Posterior vena cava (tissue), 2 donors: ENCODE measurements at places on chromosomes 16 and 17.

- DNase-seq, result no peak
Measured at GRCh38 chr17:1616101-1616500, 12.5 kb downstream of the SLC43A2 start.

DNA sequence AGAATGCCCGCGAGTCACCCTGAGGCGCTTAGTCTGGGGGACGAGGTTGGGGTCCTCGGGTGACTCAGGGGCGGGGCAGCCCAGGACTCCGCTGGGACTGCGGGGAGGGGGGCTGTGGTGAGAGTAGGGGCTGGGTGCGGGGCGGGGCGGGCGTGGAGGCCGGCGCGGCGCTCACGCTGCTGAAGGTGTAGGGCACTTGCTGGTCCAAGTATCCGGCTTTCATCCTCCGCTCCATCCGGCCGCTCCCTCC is 832 bp downstream of the ETV4 start:
- no peak for DNase-seq

DNA sequence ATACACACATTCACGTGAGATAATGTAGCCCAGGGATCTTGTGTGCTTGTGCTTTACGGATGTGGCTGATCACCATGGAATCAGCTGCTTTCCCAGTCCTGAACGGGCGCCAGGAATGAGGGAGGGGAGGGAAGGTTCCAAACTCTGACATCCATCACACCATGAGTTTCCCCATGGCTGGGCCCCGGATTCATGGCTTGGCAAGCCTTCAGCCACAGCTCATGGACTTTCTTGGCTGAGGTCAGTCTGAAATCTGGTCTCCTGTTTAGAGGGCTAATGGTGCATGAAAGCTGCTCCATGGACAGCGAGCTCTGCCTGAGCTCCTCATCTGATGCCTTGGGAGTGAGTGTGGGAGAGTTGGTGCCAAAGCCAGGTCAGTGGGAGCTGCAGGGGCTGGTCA is 767.6 kb upstream of the EEF2KMT start:
- DNase-seq, result no peak

DNA sequence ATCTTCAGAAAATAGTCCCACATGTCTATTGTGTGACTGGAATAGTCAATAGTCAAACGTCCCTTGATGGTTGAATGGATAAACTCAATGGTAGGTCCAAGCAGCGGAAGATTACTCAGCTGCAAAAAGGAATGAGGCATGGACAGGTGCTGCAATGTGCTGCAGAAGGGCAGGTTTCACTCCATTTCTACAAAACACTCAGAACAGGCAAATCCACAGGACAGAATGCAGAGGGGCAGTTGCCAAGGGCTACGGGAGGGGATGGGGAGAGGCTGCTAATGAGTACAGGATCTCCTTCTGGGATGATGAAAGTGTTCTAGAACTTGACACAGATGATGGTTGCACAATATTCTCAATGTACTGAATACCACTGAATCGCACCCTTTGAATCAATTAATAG is 151.0 kb downstream of the RBFOX3 start:
- no peak for DNase-seq

DNA sequence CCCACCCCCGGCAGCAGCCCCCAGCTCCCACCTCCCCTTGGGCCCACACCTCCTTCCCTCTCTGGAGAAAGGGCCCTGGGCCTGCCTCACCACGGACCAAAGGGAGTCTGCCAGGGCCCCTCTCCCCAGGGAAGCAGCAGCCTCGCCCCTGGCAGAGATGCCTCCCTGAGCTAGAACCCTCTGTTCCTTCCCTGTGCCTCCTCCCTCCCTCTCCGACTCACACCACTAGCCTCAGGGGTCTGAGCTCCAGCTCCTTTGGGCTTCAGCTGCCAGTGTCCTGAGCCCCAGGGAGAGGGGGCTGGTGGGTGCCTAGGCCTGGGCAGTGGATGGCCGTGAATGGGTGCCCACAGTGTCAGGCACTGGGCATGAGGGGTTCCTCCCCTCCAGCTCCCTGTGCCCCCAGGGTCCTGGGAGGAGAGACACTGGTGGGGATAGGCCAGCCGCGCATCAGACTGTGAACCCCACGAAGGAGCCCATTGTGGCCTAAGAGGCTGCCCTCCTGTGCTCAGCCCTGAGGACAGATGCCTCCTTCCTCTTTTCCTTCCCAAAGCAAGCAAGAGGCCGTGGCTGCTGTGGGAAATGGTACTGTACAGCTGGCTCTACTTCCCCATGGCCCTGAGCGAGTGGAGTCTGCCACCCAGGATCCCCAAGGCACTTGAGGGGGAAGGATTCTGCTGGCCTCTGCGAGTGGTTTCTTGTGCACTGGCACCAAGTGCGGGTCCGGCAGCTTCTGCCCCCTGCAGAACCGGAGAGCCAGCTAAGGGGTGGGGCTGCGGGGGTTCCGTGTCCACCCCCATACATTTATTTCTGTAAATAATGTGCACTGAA is 20.7 kb downstream of the MMP15 start:
- DNase-seq, result no peak

DNA sequence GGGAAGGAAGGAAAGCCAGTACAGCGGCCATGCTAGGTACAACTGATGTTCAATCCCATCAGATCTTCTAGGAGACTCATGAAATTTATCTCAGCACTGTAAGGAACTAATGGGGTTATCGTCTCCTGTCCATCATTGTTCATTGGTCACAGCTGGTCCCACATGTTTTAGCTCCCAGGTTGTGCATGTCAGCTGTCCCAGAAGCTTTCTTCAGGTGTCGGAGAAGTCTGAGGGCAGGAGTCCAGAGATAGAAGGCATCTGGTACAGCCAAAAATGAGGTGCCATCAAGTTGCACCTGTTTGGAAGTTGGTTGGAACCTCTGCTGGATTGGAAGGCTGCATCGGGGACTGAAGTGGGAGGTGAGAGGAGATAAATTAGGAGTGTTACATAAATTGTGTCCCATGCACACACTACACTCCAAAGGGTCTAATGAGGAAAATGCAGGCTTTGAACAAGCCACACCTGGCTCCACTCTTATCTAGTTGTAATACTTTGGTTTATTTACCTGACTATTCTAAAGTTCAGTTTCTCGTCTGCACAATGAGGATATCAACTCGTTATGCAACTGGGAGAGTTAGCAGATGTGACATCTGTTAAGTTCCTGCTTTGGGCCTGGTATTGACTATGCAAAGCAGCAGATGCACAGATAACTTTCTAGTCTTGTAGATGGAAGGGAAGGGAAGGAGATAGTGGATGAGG is 62.9 kb downstream of the MAP2K6 start:
- no peak for DNase-seq

- DNase-seq, result no peak
Measured at GRCh38 chr17:42675348-42675964, 1.3 kb downstream of the PLEKHH3 start.

- DNase-seq, result peak; percentile 92
Measured at GRCh38 chr16:19696328-19696727, 21.7 kb downstream of the KNOP1 start.

GRCh38 chr17:418421-418751 is 65.8 kb upstream of the RPH3AL start:
- no peak for DNase-seq

- no peak for DNase-seq
Measured at GRCh38 chr16:84732674-84733352, 33.0 kb downstream of the USP10 start.

GRCh38 chr16:68093816-68094613 is 8.8 kb downstream of the NFATC3 start:
- DNase-seq, result no peak

GRCh38 chr16:77037696-77038347 is 153.2 kb upstream of the MON1B start:
- no peak for DNase-seq

- no peak for DNase-seq
Measured at GRCh38 chr16:9422762-9423513, 331.5 kb downstream of the HAPSTR1 start.

- no peak for DNase-seq
Measured at GRCh38 chr16:3576211-3576610, 992 bp downstream of the NLRC3 start.

- no peak for DNase-seq
Measured at GRCh38 chr16:21262779-21263639, 15.1 kb downstream of the CRYM start.

- DNase-seq, result no peak
Measured at GRCh38 chr16:87216148-87216840, 100.9 kb downstream of the C16orf95 start.

GRCh38 chr17:2478458-2478857 is 33.2 kb downstream of the METTL16 start:
- no peak for DNase-seq

DNA sequence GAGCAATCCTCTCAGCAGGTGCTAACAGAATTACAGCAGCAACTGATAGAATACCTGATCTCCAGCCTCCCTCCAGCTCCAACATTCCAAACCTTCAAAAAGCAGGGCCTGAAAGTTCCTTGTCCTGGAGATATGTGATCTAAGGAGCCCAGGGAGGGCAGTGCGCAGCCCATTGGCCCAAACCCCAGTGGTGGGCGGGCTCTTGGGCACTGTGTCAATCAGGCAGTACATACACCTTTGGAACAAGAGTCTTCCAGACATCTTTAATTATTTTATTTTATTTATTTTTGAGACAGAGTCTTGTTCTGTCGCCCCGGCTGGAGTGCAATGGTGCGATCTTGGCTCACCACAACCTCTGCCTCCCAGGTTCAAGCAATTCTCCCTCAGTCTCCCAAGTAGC is 24.2 kb downstream of the SLC12A3 start:
- DNase-seq, result no peak

DNA sequence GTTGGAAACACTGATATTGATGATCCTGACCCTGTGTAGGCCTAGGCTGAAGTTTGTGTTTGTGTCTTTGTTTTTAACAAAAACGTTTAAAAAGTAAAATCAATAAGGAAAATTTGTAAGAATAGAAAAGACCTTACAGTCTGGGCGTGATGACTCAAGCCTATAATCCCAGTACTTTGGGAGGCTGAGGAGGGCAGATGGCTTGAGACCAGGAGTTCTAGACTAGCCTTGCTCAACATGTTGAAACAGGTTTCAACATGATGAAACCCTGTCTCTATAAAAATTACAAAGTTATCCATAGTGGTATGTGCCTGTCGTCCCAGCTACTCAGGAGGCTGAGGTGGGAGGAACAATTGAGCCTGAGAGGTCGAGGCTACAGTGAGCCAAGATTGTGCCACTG is 18.3 kb upstream of the TOM1L1 start:
- no peak for DNase-seq

DNA sequence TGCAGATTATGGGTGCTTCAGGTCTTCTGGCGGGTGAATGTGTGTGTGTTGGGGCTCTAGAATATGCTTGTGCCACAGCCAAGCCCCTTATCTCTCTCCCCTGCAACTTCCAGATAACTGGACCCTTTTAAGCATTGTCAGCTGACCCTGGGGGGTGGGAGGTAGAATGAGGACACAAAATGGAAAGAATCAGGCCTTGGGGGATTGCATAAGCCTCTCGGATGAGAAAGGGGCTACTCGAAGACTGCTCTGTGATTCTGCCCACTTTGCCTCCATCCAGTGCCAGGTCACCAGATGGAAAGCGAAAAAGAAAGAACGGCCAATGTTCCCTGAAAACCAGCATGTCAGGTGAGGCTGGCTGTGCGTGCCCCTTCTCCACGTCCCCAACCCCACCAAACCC is 13.8 kb downstream of the THRA start:
- no peak for DNase-seq

- no peak for DNase-seq
Measured at GRCh38 chr16:64364894-64365293, 757.0 kb downstream of the CDH11 start.

DNA sequence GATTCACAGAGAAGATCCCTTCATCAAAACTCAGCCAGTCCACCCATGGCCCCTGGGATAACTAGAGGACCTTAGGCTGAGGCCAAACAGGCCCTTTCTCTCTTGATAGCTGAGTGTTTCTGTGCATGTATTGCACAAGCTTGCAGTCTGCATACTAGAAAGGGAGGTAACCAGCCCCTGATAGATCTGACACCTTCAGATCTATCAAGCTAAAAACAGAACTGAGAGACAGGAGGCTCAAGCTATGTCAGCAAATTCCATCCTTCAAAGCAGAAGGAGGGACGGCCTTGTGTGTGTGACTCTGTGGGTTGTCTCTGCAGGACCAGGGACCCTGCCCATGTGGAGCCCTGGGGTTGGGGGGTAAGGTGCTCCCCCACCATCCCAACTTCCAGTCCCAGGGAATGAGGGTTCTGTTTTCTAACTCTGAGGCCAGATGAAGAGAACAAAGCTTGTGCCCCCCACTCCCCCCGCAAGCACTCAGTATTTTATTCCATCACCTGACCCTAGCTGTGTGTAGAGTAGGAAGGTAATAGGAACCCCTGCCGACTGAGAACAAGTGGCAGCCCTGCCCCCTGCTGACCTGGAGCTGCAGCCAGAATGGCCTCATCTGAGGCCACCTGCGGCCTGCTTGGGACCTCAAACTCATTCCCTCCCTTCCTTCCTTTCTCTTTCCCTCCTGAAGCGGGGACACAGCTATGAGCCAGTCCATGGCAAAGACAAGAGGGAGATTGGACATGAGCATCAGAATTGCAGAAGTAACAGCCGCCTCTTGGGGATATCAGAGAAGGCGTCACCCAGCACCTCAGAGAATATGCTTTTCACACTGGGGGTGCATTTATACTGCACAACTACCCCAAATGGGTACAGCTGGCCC is 63.8 kb downstream of the SMPD3 start:
- DNase-seq, result no peak

GRCh38 chr17:62847426-62847825 is 39.3 kb upstream of the MARCHF10 start:
- no peak for DNase-seq

- DNase-seq, result no peak
Measured at GRCh38 chr17:27997044-27997401, 45.5 kb upstream of the NLK start.

DNA sequence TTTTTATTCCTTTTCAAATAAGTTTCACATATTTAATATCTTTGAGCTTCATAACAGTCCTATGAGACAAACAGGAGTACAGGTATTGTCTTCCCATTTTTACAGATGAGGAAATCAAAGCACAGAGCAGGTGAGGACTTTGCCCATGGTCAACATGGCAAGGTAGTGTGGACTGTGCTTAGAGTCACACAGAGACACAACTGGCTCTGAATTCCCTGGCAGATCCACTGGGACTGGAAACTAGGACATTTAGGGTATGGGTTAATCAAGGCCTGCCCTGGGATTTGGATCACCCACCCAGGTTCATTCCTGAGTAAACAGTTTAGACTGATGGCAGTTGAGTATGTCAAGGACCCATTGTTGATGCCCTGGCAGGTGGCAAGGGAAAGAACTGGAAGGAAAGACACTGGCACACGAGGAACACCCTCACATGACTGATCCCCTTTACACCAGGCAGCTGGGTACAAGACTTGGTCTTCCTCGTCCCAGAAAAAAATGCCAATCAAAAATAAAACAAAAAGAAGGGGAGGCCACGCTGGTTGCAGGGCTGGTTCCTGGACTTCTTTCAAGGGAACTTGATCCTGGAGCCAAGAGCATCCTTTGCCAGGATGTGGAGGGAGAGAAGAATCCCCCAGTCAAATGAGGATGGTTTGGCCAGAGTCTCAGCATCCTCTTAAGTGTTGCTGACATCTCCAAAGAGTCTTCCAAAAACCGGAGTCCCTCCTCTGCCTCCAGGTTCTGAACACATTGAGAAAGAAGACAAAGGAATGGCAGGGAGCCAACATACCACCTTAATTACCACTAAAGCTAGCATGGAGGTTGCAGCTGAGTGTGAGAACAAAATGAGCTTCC is 34.9 kb downstream of the CHD9 start:
- no peak for DNase-seq
